ENCODE measurements at places on chromosomes 2 and 18.
A peak's percentile ranks its signal among the peaks of the same experiment; 100 is the strongest.

DNA sequence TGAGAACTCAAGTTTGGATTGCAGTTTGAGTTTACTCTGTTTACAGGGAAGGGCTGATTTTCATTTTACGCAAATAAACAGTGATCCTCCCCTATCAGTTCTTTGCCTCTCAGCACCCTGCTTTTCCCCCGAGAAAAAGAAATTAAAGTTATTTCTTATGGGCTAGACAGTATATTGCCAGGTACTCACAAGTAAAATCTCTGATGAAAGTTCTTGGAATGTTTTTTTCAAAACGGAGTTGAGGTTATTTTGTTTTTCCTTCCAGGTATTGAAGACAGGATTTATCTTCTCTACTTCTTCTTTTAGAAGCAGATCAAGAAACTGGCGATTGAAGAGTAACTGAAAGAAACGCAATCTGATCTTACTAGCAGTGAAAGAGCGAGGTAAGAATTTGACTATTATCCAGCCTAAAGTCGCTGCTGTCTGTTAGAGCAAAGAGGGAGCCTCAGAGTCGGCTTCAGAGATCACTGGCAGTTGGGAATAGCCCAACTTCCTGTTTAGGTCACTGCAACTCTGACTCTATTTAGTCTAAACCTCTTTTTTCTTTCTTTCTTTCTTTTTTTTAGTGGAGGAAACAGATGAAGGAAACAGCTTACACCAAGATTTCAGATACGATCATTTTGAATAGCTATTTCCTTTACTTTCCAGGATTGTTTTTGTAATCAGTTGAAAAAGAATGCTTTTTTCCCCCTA, at the start of gene TFPI:
Gene TFPI, minus strand, starts transcription at position 425 of the 693 bp plus-strand sequence. CDS start 50,667 bp downstream, outside the sequence.
- DNase-seq, result no peak

- no peak for DNase-seq
Observed at GRCh38 chr2:207766697-207767460, 2.8 kb downstream of the FZD5 start.

- DNase-seq, result no peak
Observed at GRCh38 chr2:98026292-98026691, 30.5 kb upstream of the TMEM131 start.

DNA sequence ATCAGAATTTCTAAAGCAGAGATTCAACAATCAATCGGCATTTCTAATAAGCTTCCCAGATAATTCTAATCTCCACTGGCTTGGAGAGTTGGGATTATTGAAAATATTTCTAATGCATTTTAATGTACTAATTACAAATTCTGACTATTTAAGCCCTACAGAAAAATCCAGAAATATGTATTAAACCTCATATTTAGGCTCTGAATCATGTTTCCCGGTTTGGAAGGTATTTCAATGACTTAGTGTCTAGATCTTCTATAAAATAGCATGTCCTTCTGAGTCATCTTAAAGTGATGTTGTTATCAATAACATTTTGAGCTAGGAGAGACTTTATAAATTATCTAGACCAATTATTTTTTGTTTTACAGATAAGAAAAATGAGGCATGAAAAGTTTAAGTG, 258.8 kb upstream of the NRXN1 start:
- DNase-seq, result no peak

- no peak for DNase-seq
Observed at GRCh38 chr2:189657867-189658266, 3.4 kb upstream of the ASNSD1 start.

DNA sequence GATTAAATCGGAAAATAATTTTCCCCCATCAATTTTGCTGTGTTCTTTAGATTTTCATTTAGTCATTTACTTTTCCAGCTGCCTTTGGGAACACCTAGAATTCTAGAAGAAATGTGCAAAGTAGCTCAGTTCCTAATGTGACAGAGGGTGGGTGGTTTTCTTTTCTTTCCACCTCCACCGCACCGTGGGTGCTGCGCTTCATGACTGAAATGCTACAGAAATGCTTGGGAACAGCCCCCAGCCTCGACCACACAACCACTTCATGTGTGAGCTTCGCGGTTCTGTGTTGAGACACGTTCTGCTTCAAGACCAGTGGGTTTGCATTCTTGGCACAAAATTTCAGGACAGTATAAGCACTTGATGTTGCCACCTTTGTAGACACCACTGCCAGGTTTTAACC, 30.9 kb downstream of the E2F6 start:
- DNase-seq, result no peak

GRCh38 chr2:200222791-200223190, 83.7 kb upstream of the SPATS2L start:
- DNase-seq, result no peak

DNA sequence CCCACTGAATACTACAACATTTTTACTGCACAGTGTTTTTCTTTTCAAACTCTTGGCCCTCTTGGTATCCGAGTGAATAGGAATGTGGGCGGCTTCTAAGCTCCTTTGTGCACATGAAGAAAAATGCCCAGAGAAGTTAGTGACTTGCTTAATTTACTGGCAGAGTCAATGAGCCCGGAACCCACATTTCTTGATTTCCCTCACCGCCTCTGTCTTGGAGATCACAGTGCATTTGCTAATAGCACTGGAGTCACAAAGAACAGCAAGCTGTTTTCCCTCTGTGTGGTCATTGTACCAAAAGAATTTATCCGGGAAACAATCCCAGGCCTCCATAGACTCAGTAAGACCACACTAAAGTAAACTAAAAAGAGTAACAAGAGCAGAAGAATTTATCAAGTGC, 18.9 kb downstream of the STON1 start:
- DNase-seq, result peak; percentile 69

DNA sequence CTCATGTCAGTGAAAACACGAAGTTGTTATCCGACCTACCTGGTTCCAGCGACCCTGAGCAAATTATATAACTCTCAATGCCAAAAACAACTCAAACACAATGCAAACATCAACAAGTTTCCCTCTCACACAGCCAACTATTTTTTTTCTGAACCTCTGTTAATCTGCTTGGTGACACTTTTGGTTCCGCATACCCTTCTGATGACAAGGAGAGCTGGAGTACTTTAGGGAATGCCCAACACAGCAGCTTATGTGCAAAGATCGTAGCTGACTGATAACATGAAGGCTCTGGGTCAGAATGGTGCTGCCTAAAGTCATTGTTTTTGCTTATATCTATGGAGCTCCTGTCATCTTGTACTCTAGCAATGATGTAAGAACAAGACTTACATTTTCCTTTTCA, 72.7 kb upstream of the CCDC68 start:
- DNase-seq, result no peak

GRCh38 chr2:218734190-218734975, 23.7 kb downstream of the TTLL4 start:
- no peak for DNase-seq

DNA sequence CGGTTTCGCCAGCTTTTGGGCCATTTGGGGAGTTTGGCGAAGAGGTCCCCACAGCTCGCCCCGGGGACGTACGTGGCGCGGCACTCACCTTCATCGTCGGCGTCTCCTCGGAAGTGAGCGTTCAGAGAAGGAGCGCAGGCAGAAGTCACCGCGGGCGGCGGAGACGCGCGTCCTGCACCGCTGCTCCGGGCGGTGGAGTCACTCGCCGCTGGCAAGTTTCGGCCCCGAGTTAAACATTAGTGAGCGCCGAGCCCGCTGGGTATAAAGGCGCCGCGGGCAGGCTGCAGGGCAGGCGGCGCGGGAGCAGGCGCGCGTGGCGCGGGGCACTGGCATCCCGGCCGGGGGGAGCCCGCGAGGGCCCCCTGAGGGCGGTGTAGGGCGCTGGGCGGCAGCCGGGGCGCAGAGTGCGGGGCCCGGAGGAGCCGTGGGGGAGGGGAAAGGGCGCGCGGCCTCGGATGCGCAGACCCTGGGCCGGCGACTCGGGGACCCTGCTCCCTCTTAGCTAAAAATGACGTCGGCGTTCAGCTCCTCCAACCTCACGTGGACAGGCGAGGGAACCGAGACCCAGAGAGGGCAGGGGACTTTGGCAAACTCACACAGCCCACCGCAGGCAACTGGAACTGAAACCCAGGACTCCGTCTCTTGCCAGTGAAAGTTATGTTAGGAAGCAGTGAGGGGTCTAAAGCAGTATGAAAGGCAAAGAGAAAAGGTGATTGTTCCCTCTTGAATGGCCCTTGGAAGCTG, at the start of gene DPP4:
Gene DPP4, minus strand, starts transcription at position 328 of the 744 bp plus-strand sequence. Its CDS starts 234 bp downstream, at position 94.
- DNase-seq, result no peak

DNA sequence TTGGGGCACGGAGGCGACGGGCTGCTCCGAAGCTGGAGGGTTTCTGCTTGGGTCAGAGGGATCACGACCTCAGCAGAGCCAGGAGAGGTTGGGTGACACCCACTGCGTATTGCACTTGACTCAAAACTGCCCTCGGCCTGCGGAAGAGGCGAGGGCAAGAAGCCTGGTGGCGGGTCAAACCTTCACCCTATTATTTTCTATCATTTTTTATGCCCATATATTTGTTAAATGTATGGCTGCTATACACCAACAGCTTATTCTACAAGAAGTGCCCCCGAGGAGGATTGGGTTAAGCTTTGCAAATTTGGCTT, 12.6 kb upstream of the SATB2 start:
- no peak for DNase-seq

GRCh38 chr18:24208270-24209035, 69.6 kb downstream of the CABYR start:
- no peak for DNase-seq

DNA sequence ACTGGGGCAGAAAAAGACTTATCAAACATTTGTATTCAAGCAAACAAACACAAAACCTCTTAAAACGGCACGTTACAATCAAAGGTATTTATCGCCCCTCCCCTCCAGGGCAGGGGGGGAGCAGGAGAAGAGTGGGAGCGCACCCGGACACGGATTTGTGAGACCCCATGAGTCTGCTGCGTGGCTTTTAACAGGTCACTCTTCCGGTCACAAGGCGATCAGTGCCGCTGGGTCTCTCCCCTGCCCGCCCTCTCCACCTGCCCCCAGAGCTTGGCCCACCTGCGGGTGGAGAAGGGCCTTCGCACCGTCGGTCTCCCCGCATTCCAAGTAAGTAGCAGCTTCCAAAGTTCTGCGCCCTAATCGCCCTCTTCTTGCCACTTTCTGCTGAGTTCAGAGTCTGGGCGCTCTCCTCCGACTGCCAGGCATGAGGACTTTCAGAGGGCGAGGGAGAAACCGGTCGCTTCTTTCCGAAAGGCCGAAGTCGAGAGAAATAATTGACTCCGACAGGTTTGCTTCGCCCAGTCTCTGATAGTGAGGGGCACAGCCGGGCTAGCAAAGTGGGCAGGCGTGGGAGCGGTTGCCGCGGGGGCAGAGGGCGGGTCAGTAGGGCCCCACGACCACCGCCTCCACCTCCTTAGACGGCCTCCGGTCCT, 800 bp downstream of the RPRM start:
- DNase-seq, result peak; percentile 59

- no peak for DNase-seq
Observed at GRCh38 chr2:240412211-240412861, 23.1 kb upstream of the GPC1 start.

DNA sequence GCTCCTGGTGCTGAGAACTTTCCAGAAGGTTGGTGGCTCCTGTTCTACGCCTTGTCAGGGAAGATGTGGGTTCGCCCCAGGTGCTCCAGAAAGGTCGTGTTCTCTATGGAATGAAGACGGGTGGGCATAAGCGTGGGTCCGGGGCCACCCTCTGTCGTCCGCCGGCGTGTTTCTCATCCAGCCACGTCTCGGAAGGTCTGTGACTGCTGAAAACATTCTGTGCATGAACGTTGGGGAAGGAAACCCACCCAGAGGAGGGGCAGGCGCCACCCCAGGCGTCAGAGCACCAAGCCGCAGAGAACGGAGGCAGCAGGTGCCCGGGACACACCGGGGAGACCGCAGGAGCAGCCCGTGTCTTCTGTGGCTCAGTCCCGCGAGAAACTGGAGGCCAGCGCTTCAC, 118.2 kb downstream of the RTP5 start:
- no peak for DNase-seq

DNA sequence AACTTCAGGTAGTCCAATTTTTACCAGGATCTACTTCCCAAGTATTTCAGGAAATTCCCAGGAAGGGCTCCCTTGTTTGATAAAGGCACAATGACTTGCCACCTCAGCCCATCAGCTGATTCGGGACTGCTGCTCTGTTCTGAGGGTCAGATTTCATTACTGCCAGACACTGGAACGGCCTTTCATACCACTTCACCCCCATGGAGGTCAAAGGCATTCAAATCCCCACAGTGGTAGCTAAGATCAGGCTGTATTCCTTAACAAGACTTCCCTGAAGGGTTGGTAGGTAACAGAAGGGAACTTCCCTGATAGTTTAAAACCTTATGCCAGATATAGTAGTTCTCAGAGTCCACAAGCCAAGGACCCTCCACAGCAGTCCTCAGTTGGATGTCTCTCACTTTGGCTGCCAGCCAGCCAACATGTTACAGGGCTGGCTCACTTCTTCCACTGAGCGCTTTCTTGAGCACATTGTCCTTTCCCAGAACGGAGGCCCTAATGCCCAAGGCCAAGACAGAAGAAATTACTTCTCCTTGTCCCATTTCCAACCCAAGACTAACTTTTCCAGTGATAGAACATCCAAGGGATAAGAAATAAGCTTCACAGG, 40.0 kb upstream of the GLS start:
- DNase-seq, result no peak

- DNase-seq, result no peak
Observed at GRCh38 chr18:37501136-37501535, 64.5 kb downstream of the CELF4 start.

DNA sequence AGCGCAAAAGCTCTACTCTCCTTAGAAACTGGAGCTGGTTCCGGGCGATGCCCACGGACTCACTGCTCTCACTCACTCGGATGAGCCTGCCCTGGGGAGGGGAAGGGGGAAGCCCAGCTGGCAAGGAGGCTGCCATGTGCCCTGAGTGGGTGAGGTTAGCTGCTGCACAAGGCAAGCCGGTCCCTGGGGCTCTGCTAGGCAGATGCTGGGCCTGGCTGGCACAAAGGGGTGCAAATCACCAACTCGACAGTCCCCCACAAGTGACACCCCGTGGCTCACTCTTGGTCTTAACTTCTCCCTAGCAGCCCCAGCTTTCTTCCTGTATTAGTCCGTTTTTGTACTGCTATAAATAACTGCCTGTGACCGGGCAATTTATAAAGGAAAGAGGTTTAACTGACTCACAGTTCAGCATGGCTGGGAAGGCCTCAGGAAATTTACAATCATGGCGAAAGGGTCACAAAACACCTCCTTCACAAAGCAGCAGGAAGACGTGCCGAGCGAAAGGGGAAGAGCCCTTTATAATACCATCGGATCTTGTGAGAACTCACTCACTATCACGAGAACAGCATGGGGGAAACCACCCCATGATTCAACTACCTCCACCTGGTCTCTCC, 33.2 kb downstream of the ADCY3 start:
- no peak for DNase-seq

DNA sequence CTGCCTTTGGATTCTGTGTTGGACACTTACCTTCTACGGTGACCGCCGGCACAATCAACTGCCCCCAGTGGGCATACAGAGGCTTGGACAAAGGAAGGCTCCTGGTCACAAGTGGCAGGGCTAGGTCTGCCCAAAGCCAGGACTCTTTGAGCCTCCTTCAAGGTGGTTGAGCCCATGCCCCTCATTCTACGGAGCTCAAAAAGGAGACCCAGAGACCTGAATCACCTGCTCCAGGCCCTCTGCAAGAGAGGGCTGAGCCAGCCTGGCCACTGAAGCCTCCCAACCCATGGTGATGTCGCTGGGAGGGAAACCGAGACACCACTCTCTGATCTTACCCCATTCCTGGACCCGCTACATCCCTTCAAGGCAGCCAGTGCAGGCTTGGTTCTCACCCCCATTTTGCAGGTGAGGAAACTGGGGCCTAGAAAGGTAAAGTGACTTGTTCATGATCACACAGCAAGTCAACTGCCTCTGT, 87.9 kb downstream of the INHBB start:
- DNase-seq, result no peak

GRCh38 chr2:136284226-136285119, 166.5 kb upstream of the CXCR4 start:
- DNase-seq, result no peak

Data from spinal cord (tissue), 10 donors.